ENCODE measurements at places on chromosomes 12 and 14. TPM values are rescaled to one million over a fixed set of nuclear protein-coding genes. Genes with fewer than 3 reads are reported as not detected.

DEPDC4 gene
- 0.72 TPM for total RNA-seq

SMCO2 gene
- not detected for total RNA-seq

- no peak for DNase-seq
Measured at GRCh38 chr12:3243376-3244084, 166.4 kb downstream of the TSPAN9 start.

- peak; percentile 37 for DNase-seq
Measured at GRCh38 chr14:55512421-55512820, 67.6 kb upstream of the KTN1 start.

- no peak for DNase-seq
Measured at GRCh38 chr14:105622329-105622955, 96.1 kb downstream of the TMEM121 start.

DNA sequence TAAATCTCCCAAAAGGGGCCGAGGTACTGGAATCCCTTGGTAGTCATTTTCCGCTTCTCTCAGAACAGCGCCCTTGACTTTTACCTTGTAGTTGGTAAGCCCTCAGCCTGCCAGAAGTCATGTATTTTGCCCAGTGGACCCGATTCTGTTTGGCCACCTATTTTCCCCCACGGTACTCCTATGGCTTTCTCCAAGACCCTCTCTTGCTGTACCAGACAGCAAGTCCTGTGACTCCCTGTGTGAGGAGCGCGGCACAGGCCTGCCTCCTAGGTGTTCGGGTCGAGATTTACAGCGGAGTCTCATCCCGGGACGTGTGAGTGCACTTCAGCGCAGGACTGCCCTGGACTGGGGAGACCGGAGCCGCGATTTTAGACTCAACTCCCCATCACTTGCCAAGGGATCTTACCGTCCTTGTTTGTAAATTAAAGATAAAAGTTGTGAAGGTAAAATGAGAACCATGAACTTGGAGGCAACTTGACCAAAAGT lies 1.1 kb upstream of the MBD6 start:
- peak; percentile 61 for DNase-seq

GRCh38 chr12:101330631-101331030 lies 50.7 kb downstream of the UTP20 start:
- no peak for DNase-seq

- DNase-seq: no peak
Measured at GRCh38 chr12:33439587-33440011, at the start of gene SYT10. Gene SYT10 (minus strand): TSS chr12:33439819. CDS start chr12:33439522, 297 bp downstream.

DNA sequence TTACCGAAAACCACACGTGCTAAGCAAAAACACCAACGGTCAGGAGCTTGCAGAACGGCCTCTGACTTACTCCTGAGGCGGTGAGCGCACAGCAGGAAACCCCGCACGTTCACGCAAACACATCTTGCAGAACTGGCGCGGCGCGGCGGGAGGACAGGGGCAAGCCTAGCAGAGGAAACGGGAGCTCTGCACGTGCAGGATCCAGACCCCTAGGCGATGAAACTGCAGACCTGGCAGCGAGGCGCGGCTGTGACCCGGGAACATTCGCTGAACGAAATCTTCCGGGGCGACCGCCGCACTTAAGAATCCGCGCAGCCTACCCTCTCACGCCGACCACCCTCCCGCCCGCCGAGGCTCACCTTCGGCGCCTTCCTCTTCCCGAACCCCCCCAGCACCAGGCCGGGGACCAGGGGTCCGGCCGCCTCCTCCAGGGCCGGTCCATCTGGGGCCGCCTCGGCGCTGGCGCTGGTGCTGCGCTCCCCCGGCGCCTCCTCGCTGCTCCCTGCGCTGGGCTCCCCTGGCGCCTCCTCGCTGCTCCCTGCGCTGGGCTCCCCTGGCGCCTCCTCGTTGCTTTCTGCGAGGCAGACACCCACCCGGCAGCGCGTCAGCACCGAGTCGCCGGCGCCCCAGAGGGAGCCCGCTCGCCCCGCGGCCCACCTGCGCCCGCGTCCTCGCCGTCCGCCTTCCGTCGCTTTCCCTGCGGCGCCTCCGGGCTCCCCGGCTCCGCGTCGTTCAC lies 615 bp downstream of the DDX51 start:
- DNase-seq: no peak
